Neural progenitor cell (in vitro differentiated cells): ENCODE measurements at places on chromosomes 5 and 9. TPM values are rescaled to one million over a fixed set of nuclear protein-coding genes. Genes with fewer than 3 reads are reported as not detected.

The C5orf52 gene
- total RNA-seq, result not detected in 2 replicates

GRCh38 chr9:135479469-135480052 is at the start of gene PPP1R26:
TSS of gene PPP1R26 (plus strand) at chr9:135479782. CDS start at chr9:135484511, 4,729 bp downstream.
- H3K27me3 ChIP-seq, result no peaks in the 10 kb centered on the region
- H3K36me3 ChIP-seq, result no peaks in the 10 kb centered on the region
- no peak within 1 kb of the TSS for H3K27ac ChIP-seq
- H3K4me1 ChIP-seq, result peaks cover 12% of the 10 kb centered on the region
- peak within 1 kb of the TSS; percentile 93 for H3K4me3 ChIP-seq

DNA sequence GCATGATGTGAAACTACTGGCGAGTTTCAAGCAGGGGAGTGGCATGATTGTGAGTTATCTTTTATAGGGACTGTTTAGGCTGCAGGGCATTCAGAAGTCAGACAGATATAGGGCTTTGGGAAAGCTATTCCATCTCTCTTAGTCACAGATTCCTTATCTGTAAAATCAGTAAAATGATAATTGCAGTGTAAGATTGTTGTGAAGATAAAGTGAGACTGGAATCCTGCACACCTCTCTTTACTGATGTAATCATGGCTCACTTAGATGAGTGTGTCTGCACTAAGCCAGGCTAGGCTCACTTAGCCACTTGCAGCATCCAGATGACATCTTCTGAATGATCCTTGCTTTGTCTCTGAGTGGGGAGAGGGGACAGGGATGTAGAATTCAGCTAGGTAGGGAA is 81.8 kb upstream of the MAMDC2 start:
- H3K27ac ChIP-seq, result no peak overlapping the region
- no peak for DNase-seq
- no peaks in the 10 kb centered on the region for H3K27me3 ChIP-seq
- H3K36me3 ChIP-seq, result no peaks in the 10 kb centered on the region

DNA sequence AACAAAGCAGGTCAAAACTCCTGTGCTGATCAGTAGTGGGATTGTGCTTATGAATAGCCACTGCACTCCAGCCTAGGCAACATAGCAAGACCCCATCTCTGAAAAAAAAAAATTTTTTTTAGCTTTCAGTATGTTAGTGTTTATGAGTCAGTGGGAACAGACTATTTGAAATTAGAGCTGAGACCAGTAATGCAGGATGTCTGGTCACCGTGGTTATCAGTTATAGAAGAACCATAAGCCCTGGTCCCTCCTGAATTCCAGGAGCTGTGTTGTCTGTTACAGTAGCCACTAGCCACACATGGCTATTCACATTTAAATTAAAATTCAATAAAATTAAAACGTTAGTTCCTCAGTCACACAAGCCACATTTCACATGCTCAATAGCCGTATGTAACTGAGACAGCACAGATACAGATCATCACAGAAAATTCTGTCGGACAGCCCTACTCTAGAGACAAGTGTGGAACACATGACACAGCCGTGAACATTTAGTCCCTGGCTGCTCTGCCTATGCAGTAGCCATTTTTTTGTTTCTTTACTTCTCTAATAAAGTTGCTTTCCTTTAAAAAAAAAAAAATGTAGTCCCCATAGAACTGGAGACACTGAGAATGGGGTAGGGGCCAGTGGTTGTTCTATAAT is 96.1 kb upstream of the SAP30L start:
- no peaks in the 10 kb centered on the region for H3K27me3 ChIP-seq
- no peak overlapping the region for H3K4me3 ChIP-seq
- H3K36me3 ChIP-seq, result no peaks in the 10 kb centered on the region
- DNase-seq, result no peak

- H3K27ac ChIP-seq, result no peak overlapping the region
- H3K4me3 ChIP-seq, result no peak overlapping the region
- no peak for DNase-seq
Measured at GRCh38 chr9:89958086-89958485, 353.3 kb downstream of the GADD45G start.

The PPP2R2B gene
- 22.5 and 26.6 TPM in 2 replicates for total RNA-seq

DNA sequence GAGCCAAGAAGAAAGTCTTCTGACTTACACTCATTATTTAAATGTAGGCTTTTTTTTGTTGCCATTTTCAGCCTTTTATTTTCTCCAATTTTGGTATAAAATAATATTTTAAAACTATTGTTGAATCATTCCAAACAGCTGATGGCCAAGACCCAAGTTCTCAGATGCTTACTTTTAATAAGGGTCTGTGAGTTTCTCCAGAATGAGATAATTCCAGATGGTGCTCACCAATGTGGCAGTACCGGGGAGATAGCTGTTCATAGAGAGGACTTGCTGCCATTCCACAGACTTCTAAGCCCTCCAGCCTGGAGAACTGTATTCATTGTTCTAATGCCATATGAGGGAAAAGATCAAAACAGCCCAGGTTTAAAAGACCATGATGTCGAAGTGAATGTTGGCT is 5.3 kb upstream of the C1QTNF2 start:
- H3K4me3 ChIP-seq, result no peak overlapping the region
- no peaks in the 10 kb centered on the region for H3K4me1 ChIP-seq
- H3K27ac ChIP-seq, result no peak overlapping the region
- H3K36me3 ChIP-seq, result no peaks in the 10 kb centered on the region
- no peak for DNase-seq

- H3K27me3 ChIP-seq, result no peaks in the 10 kb centered on the region
- no peak overlapping the region for H3K27ac ChIP-seq
- DNase-seq, result peak; percentile 81
- peaks cover 8% of the 10 kb centered on the region for H3K4me1 ChIP-seq
- H3K36me3 ChIP-seq, result no peaks in the 10 kb centered on the region
- no peak overlapping the region for H3K4me3 ChIP-seq
Measured at GRCh38 chr9:1837453-1838084, 177.6 kb upstream of the SMARCA2 start.

GRCh38 chr9:91541734-91542133 is 118.1 kb upstream of the NFIL3 start:
- H3K36me3 ChIP-seq, result no peaks in the 10 kb centered on the region
- H3K27me3 ChIP-seq, result no peaks in the 10 kb centered on the region
- H3K4me3 ChIP-seq, result no peak overlapping the region
- DNase-seq, result no peak
- no peaks in the 10 kb centered on the region for H3K4me1 ChIP-seq

GRCh38 chr5:59090323-59090722 is 507.4 kb downstream of the RAB3C start:
- H3K27ac ChIP-seq, result no peak overlapping the region
- no peaks in the 10 kb centered on the region for H3K36me3 ChIP-seq
- no peaks in the 10 kb centered on the region for H3K27me3 ChIP-seq
- H3K4me3 ChIP-seq, result no peak overlapping the region
- DNase-seq, result no peak
- H3K4me1 ChIP-seq, result no peaks in the 10 kb centered on the region

- no peak overlapping the region for H3K27ac ChIP-seq
- no peaks in the 10 kb centered on the region for H3K36me3 ChIP-seq
- H3K4me3 ChIP-seq, result no peak overlapping the region
- H3K4me1 ChIP-seq, result peaks cover 46% of the 10 kb centered on the region
- no peak for DNase-seq
Measured at GRCh38 chr5:67770431-67771025, 445.0 kb upstream of the PIK3R1 start.

DNA sequence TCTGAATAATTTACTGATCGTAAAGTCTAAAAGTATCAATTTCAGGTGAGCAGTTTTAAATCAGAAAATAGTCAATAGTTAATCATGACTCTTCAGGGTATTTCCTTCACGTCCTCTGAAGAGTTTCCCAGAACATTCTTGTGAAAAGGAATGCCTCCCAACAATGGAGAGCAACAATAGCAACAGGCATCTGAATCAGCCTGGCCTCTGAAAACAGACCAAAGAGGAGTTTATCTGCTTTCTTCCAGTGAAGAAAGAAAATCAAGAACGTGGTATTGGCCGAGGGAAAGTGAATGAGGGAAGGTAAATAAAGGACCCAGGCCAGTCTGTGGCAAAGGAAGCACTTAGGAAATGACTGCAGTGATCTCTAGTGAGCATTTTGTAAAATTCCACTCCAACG is 26.1 kb upstream of the RASGEF1C start:
- no peaks in the 10 kb centered on the region for H3K27me3 ChIP-seq
- peak; percentile 61 for DNase-seq

The TDRD7 gene
- total RNA-seq, result 5.6 and 8.1 TPM in 2 replicates

- H3K4me1 ChIP-seq, result no peaks in the 10 kb centered on the region
- DNase-seq, result no peak
- no peaks in the 10 kb centered on the region for H3K27me3 ChIP-seq
- H3K4me3 ChIP-seq, result no peak overlapping the region
- no peak overlapping the region for H3K27ac ChIP-seq
Measured at GRCh38 chr5:18043344-18043743, 409.1 kb downstream of the TAF11L14 start.

- no peaks in the 10 kb centered on the region for H3K36me3 ChIP-seq
- DNase-seq, result no peak
- H3K4me1 ChIP-seq, result peaks cover under 1% of the 10 kb centered on the region
- no peak overlapping the region for H3K4me3 ChIP-seq
Measured at GRCh38 chr9:70587201-70587600, 172.7 kb upstream of the KLF9 start.

DNA sequence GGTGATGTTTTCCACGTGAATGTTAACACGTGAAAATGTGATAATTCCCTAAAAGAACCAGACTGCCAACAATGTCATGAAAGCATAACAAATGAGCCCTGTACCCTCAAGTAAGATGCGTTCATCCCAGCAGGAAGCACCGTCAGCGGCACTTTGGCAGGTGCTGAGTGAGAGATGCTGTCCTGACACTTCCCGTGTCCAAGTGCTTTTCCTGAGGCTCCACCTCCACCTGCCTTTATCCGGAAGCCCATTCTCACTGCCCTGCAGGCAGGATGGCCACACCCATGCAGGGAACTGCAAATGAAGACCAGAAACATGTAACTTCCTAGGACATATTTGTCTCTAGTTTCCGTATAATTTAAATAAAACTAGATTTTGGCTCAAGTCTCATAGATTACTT is 238.0 kb upstream of the IRX2 start:
- H3K4me1 ChIP-seq, result no peaks in the 10 kb centered on the region
- no peak overlapping the region for H3K4me3 ChIP-seq
- DNase-seq, result no peak
- no peaks in the 10 kb centered on the region for H3K36me3 ChIP-seq
- H3K27me3 ChIP-seq, result no peaks in the 10 kb centered on the region
- no peak overlapping the region for H3K27ac ChIP-seq

GRCh38 chr9:76571743-76572146 is 112.8 kb downstream of the GCNT1 start:
- no peaks in the 10 kb centered on the region for H3K36me3 ChIP-seq
- H3K27me3 ChIP-seq, result peaks cover 4% of the 10 kb centered on the region
- H3K27ac ChIP-seq, result no peak overlapping the region
- H3K4me3 ChIP-seq, result no peak overlapping the region

GRCh38 chr5:73367650-73368049 is 80.9 kb downstream of the FOXD1 start:
- no peak overlapping the region for H3K27ac ChIP-seq
- no peaks in the 10 kb centered on the region for H3K27me3 ChIP-seq
- H3K4me3 ChIP-seq, result no peak overlapping the region
- no peak for DNase-seq
- H3K4me1 ChIP-seq, result peaks cover 4% of the 10 kb centered on the region
